ENCODE measurements at places on chromosomes 2 and 18.

- DNase-seq: no peak
Measured at GRCh38 chr2:103880081-103880834, 973.7 kb upstream of the POU3F3 start.

GRCh38 chr18:40868110-40868858 lies 1086.8 kb upstream of the PIK3C3 start:
- no peak for DNase-seq

DNA sequence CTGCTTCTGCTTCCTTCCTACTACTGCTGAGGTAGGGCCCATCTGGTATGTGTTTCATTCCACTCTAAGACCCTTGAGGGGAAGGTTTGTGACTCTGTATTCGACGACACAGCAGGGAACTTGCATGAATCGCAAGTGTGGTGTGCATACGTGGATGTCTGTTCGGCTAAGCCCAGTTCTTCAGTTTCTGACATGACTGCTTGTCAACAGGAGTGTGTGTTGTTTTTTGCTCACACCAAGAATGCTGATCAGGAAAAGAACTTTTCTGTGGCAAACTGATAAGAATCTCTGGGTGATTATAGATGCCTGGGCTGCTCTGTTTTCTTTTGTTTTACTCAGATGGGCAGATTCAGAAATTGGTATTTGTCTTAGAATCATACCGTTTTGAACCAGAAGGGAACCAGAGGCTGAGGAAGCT lies 22.0 kb downstream of the TNFRSF11A start:
- no peak for DNase-seq

DNA sequence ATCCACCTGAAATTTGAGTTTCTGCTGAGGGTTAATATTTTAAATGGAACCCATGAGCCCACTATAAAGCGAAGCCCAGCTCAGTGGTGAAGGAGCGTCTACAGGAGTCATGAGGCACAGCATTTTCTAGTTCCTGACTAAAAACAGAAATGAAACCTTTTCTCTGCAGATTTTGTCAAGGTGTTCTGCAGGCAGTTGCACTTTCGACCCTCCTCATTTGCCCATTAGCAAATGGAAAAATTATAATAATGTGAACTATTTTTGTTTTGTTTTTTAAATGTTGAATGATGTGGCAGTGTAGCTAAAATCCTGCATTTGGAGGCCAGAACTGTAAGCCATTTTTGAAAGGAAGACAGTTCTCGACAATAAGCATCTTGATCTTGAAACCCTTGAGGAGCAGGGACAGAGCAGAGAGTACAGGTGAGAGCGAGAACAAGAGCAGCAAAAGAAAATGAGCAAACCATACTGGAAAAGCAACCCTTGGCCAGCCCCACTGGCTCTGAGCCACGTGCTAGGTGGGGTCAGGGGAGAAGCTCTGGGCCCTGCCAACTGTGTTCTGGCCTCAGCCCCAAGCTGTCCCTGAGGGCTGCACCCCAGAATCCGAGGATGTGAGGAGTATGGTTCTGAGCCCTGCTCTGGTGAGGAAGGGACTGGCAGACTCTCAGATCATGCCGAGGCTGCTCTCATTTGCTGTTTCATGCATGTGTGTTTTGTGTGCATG lies 26.4 kb upstream of the COPS8 start:
- DNase-seq: no peak

DNA sequence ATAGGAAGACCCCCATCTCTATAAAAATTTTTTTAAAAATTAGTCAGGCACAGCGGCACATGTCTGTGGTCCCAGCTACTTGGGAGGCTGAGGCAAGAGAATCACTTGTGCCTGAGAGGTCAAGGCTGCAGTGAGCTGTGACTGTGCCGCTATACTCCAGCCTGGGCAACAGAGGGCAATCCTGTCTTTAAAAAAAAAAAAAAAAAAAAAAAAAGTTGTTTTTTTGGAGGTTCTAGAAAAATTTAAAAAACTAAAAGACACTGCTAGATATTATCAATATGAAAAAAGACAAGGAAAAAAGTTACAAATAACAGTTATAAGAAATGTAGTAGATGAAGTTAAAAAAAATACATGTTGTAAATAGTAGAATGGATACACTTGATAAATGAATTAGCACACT lies 56.1 kb upstream of the C2orf15 start:
- peak; percentile 10 for DNase-seq

DNA sequence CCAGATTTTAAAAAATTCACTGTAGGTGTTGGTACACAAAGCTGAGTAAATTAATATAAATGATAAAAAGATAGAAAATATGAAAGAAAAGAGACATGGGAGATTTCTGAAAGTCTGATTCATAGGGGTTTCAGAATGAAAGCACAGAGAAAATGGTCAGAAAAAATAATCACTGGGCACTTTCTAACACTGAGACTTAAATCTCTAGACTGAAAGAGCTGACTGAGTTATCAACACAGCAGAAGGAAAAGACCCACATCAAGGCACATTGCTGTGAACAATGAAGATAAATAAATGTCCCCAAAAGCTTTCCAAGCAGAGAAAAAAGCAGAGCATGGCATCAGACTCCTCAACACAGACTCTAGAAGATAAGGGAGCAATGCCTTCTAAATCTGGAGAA lies 277.2 kb downstream of the BCL2 start:
- DNase-seq: no peak

- DNase-seq: no peak
Measured at GRCh38 chr18:21747268-21747667, 6.7 kb downstream of the MIB1 start.

DNA sequence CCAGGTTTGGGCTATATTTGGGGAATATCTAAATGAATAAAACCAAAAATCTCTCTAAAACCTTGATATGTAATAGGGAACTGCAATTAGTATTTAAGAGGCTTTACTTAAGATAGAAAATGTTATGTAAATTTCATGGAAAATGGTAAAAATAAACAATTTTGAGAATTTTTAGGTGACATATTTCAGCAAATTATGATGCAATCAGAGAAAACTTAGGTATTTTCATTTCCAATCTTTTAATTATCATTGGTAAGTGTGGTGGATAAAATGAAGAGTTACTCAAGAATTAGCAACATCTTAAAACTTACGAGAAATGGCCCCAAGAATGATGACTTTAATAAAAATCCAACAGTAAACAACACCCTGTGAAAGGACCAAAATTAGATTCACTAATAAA lies 571.4 kb downstream of the ERBB4 start:
- DNase-seq: no peak

- no peak for DNase-seq
Measured at GRCh38 chr2:146734042-146734820, 1110.6 kb upstream of the ACVR2A start.

GRCh38 chr2:7621018-7621814 lies 704.0 kb downstream of the RNF144A start:
- no peak for DNase-seq

- no peak for DNase-seq
Measured at GRCh38 chr2:230256733-230257332, 31.3 kb downstream of the SP140 start.

Measured in stimulated activated CD4-positive, alpha-beta T cell treated with anti-CD3 and anti-CD28 coated beads, Interleukin-4, amount 100 ng/mL, for 24 hours (primary cell).